Osteoblast (primary cell): ENCODE measurements at places on chromosomes 4 and X. TPM values are rescaled to one million over a fixed set of nuclear protein-coding genes. Genes with fewer than 3 reads are reported as not detected.
A peak's percentile ranks its signal among the peaks of the same experiment; 100 is the strongest.

- DNase-seq = no peak
Observed at GRCh38 chrX:42615161-42615563, 162.8 kb downstream of the PPP1R2C start.

DNA sequence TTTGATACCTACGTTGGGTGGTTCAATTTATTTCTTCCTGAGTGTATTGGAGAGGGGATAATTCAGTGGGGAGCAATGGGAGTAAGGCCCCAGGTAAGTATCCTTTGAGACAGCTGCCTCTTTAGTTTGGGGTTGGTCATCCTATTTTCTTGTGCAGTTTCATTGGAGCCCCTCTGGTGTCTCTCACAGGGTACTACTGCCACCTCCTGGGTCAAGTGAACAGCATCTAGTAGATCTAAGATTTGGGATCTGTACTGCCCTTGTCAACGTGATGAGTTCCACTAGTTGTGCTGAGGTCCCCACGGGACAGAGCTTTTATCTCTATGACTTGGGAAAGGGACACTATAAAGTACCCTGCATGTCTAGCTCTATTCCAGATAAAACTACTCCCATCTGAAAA, 80.6 kb downstream of the PBDC1 start:
- peak; percentile 49 for DNase-seq

- no peak for DNase-seq
Observed at GRCh38 chr4:113094802-113095201, 45.3 kb downstream of the ANK2 start.

DNA sequence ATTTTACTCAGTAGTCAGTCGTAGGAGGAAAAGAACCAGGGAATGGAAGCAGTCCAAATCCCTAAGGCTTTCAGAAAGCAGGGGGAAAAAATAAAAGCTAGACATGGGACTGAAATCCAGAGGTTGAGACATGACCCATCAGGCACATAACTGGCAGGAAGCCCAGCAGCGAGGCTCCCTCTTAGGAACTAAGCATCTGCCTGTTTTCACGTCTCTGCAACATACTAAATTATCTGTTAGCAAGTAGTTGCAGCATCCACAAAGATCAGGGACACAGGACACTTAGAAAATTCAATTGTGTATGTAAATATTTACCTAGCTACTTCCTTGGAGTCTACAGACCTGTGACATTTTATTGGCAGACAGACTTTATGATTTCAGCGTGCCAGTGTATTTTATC, 118.0 kb upstream of the EDNRA start:
- no peak for DNase-seq

The PRICKLE3 gene
- 6.9 and 7.7 TPM in 2 replicates for total RNA-seq

The WDR13 gene
- 78.1 and 88.7 TPM in 2 replicates for total RNA-seq
